ENCODE measurements at places on chromosomes 6 and 20.
A peak's percentile ranks its signal among the peaks of the same experiment; 100 is the strongest.

DNA sequence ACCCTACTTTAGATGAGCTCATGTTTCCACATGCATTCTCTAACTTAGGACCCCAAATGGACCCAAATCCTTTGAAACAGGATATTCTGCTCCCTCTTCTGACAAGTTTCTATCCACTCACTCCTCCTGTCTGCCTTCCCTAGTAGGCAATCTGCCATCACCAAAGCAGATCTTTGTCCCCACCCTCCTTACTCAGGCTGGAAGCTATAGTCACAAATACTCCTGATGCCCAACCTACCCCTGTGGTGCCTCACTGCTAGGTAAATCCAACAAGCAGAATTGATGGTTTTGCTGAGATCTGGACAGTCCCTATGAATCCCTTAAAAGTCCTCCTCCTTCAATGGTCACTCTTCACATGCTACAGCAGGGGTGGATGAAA lies 21.7 kb downstream of the ELOVL5 start:
- DNase-seq, result no peak

DNA sequence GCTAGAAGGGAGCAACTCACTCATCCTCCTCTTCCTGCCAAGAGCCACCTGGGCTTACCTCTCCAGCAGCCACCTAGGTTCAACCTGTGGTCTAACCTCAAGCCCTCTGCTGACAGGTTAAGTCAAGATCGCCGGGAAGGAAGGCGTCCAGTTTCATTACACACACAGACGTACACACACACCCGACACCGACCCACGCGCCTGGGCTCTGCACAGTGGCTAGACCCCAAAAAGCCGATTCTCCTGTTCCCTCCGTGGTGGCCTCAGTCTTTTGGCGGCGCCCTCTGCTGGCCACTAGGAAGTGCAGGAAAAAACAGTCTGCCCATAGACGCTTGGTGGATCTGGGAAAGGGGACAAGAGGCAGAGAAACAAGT lies 52.8 kb downstream of the MRPL14 start:
- peak; percentile 64 for DNase-seq

GRCh38 chr20:43731927-43732326 lies 5.1 kb upstream of the GTSF1L start:
- no peak for DNase-seq

- no peak for DNase-seq
Measured at GRCh38 chr20:46621492-46621891, 29.8 kb downstream of the SLC13A3 start.

GRCh38 chr6:75791881-75792280 lies 42.8 kb downstream of the MYO6 start:
- no peak for DNase-seq

DNA sequence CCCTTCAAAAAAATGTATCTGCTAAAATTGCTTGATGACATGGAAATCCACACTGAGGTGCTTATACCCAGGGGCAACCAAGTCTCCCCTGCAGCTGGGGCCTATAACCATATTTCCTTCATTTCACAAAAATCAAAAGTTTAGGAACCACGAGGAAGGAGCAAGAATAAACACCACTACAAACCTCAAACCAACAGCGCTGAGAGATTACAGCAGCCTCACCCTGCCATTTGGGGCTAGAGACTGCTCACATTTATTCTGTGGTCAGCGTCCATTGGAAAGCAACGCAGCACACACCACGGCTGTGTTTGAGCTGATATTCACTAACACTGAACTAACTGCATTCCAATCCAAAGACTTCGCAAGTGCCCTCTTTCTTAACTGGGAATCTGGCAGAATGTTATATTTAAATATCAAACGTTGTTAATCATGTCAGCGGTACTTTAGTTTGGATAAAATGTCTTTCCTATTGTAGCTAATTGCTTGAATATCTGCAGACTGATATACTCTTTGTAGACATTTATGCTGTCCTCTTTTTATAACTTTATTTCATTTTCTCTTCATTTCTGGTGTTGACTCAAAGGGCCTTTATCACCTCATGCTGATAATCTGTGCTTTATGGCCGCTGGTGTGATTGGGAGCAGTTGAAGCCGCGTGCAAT lies 94.6 kb downstream of the FOXA2 start:
- no peak for DNase-seq

DNA sequence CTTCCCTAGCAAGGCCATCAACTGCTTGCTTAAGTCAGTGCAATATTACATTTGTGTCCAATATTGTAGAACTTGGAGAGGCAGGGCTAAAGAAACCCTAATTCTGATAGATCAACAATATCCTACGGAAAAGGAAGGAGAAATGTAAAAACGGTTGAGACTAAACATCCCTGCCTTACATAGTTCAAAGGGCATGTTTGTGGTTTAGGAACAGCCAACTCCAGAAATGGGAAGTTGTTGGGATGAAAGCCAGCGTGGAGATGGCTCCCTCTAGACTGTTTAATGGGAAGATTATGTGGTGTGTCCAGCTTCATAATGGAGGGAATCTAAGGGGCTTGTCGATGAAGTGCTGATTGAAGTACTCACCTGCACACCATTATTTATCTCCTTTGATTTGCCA lies 145.3 kb upstream of the TENT5A start:
- no peak for DNase-seq
